ENCODE measurements at places on chromosomes 13 and 19.
A peak's percentile ranks its signal among the peaks of the same experiment; 100 is the strongest.

GRCh38 chr13:75372517-75372916 is 109.5 kb downstream of the TBC1D4 start:
- H3K27ac ChIP-seq, result no peak overlapping the region
- no peaks in the 10 kb centered on the region for H3K36me3 ChIP-seq
- DNase-seq, result no peak
- H3K27me3 ChIP-seq, result no peaks in the 10 kb centered on the region

DNA sequence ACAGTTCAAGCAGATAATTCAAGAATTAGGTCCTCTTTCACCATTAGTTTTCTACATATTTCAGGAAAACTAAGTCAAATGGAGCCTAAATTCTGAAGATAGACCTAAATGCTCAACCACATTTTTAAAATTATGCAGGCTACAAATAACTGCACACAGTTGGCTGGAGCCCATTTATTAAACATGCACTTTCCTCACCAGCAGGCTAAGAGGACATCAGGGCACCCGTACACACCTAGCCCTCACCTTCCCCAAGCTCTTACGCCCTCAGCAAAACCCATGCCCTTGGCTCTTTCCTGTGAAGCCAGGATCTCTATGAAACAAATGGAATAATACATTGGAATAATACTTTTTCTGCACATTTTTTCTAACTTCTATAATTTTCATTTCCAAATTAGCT is 18.2 kb downstream of the IRS2 start:
- no peaks in the 10 kb centered on the region for H3K27me3 ChIP-seq
- no peak overlapping the region for H3K4me3 ChIP-seq
- DNase-seq, result no peak
- peaks cover 4% of the 10 kb centered on the region for H3K4me1 ChIP-seq
- H3K27ac ChIP-seq, result no peak overlapping the region

DNA sequence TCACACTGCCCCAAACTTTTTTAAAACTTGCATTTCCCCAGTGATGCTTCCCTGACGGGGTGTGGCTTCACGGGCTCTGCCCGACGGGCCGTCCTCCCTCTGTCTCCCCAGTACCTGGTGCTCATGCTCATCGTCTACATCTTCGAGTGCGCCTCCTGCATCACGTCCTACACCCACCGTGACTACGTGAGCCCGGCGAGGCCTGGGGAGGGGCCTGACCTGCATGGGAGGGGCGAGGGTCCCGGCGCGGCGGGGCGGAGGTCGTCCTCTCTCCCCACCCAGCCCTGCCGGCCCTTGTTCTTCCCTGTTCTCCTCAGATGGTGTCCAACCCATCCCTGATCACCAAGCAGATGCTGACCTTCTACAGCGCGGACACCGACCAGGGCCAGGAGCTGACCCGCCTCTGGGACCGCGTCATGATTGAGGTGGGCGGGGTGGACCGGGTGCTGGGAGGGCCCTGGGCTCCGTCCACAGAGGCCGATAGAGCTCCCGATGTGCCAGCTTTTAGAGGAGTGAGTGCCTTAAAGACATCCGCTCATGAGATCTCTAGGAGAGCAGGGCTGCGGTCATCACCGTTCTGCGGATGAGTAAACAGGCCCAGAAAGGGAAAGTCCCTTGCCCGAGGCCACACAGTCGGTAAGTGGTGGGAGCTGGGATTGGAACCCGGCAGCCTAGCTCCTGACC is 6.9 kb downstream of the UPK1A start:
- no peak overlapping the region for H3K27ac ChIP-seq
- peaks cover 31% of the 10 kb centered on the region for H3K27me3 ChIP-seq
- H3K4me3 ChIP-seq, result peak overlapping the region; percentile 74

GRCh38 chr19:31962561-31962996 is 382.8 kb upstream of the ZNF507 start:
- no peaks in the 10 kb centered on the region for H3K36me3 ChIP-seq
- no peaks in the 10 kb centered on the region for H3K4me1 ChIP-seq
- DNase-seq, result no peak
- H3K27ac ChIP-seq, result no peak overlapping the region

DNA sequence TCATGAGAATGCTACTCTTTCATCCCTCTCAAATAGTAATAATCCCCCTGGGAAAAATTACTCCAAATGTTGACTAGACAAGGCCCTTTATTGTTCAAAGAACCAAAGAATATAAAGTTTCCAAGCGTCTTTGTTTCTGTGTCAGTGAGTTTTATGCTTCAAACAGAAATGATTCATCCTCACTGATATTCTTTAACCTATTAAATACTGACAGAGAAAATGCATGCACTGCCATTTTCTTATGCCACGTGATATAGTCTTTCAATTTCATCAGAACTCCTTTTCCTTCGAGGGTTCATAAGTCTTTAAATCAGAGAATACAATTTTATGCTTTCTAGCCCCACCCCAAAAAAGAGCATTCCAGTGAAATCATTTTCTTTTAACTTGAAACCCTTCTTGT is 211.6 kb downstream of the SHISA2 start:
- no peak overlapping the region for H3K4me3 ChIP-seq
- no peaks in the 10 kb centered on the region for H3K36me3 ChIP-seq
- H3K27ac ChIP-seq, result no peak overlapping the region
- DNase-seq, result no peak
- peaks cover 6% of the 10 kb centered on the region for H3K27me3 ChIP-seq

DNA sequence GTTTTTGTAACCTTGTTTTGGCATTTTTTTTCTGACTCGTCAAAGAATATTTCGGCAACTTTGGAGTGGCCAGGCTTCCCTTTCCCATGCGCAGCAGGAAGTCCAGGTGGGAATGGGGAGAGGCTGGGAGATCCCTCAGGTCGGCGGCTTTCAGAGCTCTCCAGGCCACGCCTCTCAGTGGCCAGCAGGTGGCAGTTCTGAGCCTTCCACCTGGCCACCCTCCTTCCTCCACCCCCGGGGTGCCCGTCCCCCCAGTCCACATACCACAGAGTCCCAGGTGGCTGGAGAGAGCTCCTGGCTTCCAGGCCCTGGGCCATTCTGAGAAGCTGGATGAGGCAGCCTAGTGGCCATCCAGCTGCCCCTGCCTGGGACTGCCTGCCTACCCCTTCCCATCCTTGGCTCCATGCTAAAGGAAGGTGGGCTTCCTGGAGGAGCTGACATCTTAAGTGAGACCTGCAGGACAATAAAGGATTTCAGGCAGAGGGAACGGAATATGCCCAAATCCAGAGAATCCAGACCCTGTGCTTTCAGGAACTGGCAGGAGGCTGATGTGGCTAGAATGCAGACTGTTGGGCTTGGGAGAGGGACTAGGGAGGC is 46.3 kb downstream of the CCNE1 start:
- no peak overlapping the region for H3K27ac ChIP-seq
- H3K4me3 ChIP-seq, result no peak overlapping the region
- no peaks in the 10 kb centered on the region for H3K4me1 ChIP-seq
- peaks cover 9% of the 10 kb centered on the region for H3K27me3 ChIP-seq

DNA sequence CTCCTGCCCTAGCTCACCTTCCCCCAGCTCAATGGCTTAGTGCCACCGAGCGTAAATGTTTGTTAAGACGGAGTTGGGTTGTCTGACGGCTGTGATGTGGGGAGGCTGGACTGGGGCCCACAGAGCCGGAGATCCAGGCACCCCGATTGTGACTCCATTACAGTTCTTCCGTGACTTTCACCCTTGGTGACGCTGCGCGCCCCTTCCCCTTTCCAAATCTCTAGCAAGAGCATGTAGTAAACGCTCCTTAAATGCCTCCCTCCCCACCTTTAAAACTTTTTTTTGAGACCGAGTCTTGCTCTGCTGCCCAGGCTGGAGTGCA is 829 bp downstream of the REEP6 start:
- peak overlapping the region; percentile 75 for H3K4me3 ChIP-seq
- no peak for DNase-seq
- peaks cover 1% of the 10 kb centered on the region for H3K27me3 ChIP-seq

DNA sequence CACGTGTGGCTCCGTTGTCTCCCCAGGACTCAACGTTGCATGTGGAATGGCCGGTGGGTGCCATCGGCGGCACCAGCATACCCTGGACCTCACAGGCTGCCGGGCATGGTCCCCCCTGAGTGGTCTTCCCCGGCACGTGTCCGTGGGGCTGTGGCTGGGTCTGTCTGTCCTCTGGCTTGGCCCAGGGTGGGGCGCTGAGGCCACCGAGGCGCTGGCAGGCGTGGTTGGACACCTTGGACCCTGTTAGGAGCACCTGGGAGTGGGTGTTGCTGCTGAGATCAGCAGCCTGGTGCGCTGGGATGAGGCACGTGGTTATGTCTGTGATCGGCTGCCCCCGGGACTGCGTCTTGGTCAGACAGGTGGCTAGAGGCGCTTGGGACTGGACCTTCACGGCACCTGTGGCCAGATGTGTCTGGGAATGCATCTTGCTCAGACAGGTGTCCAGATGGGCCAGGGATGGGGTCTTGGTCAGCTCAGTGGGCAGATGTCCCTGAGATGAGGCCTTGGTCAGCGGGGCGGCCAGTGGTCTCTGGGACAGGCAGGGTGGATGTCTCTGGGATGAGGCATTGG is 9.2 kb downstream of the IQCN start:
- H3K27ac ChIP-seq, result peak overlapping the region; percentile 28
- H3K36me3 ChIP-seq, result peaks cover 23% of the 10 kb centered on the region
- DNase-seq, result no peak
- peaks cover 18% of the 10 kb centered on the region for H3K4me1 ChIP-seq
- H3K27me3 ChIP-seq, result no peaks in the 10 kb centered on the region

DNA sequence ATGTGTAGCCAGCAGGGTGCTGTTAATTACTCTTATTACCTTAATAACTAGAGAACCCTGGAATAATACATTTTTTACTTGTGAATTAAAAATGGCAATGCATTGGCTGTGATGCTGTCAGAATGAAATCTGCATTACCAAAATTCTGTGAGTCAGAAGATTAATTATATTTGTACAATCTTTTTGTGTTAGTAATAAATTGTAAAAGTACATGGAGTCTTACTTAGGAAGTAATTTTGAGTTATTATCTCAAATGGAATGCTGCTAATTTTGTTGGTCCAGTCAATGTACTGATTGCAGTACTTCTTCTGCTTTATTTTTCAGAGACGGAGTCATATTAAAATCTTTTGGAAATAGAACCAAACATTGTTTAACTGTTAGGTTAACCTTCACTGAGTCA is 152.0 kb upstream of the SLC10A2 start:
- H3K4me1 ChIP-seq, result no peaks in the 10 kb centered on the region
- H3K36me3 ChIP-seq, result no peaks in the 10 kb centered on the region
- H3K27me3 ChIP-seq, result no peaks in the 10 kb centered on the region
- no peak for DNase-seq

DNA sequence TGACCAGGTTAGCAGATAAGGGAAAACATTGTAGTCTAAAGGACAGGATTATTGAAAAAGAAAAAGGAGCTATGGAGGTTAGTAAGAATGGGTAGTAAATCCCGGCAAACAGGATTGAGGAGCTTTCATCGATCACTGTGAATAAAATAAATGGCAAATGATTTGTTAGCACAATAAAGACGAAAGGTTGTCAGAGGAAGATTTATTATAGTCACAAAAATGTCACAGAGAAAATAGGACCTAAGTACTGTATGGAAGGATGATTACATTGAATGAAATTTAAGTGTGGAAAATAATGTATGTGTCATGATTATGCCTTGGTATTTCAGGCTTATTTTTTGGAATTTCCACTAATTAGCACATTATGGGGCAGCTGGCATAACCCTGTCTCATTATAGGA is 519.2 kb upstream of the SLITRK6 start:
- no peak overlapping the region for H3K27ac ChIP-seq
- no peak for DNase-seq
- no peaks in the 10 kb centered on the region for H3K36me3 ChIP-seq
- H3K27me3 ChIP-seq, result no peaks in the 10 kb centered on the region
- H3K4me3 ChIP-seq, result no peak overlapping the region
- no peaks in the 10 kb centered on the region for H3K4me1 ChIP-seq

- no peaks in the 10 kb centered on the region for H3K4me1 ChIP-seq
- H3K36me3 ChIP-seq, result no peaks in the 10 kb centered on the region
- H3K4me3 ChIP-seq, result no peak overlapping the region
- no peak for DNase-seq
- H3K27me3 ChIP-seq, result no peaks in the 10 kb centered on the region
These were observed 542.8 kb downstream of the RFC3 start for GRCh38 chr13:34360702-34361101.

- H3K27me3 ChIP-seq, result peaks cover 3% of the 10 kb centered on the region
- no peaks in the 10 kb centered on the region for H3K36me3 ChIP-seq
- H3K27ac ChIP-seq, result no peak overlapping the region
- no peak overlapping the region for H3K4me3 ChIP-seq
- no peak for DNase-seq
These were observed 260.0 kb downstream of the MYO16 start for GRCh38 chr13:108889324-108889984.

DNA sequence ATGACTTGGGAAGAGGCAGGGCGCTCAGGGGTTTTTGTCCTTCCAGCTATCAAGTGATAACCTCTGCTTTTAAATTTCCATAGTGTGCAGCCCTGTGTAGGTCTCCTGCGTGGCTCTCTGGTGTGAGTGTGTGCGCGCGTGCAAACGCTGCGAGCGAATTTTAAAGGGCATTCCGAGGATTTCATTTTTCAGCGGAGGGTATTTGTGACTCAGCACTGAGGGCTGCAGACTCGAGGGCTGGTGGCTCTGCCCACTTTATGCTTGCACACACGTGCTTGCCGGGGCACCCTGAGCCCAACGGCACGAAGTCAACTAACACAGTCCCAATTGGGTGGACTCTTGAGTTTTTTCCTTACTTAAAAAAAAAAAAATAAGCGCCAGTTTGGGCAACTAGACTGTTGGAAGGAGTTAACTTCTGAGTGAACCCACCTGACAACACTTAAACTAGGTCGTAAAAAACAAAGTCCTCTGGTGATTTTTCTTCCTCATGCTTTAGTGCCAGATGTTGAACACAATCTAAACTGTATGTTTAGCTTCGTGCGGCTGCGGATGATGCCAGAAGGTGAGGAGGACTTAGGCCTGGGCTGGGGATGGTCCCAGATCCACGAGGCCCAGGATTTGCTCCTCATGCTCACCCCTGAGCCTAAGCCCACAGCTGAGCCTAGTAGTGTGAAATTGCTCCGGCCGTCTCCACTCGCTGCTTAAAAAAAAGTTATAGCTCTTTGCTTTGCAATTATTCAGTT is 2.1 kb downstream of the FGF9 start:
- H3K27me3 ChIP-seq, result peaks cover 16% of the 10 kb centered on the region
- DNase-seq, result no peak
- peak overlapping the region; percentile 25 for H3K27ac ChIP-seq
- H3K4me3 ChIP-seq, result peak overlapping the region; percentile 85

DNA sequence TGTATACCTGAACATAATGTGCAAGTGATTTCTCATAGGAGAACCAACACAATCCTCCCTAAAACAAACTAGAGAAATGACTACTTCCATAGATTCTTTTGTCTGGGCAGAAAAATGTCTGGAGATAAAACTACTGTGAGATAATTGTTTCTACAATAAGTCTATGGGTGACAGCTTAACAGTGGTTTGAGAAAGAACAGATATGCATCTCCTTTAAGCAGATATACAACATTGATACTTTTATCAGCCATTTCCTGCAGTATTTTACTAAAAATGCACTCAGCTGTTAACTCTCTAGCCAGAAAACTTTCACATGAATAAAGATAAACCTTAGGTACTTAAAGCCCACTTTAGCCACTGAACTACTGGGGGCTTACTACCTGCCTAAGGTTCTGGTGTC is 1132.4 kb downstream of the EFNB2 start:
- H3K4me1 ChIP-seq, result no peaks in the 10 kb centered on the region
- no peak for DNase-seq
- H3K36me3 ChIP-seq, result no peaks in the 10 kb centered on the region
- no peak overlapping the region for H3K27ac ChIP-seq
- H3K4me3 ChIP-seq, result no peak overlapping the region
- no peaks in the 10 kb centered on the region for H3K27me3 ChIP-seq
